COR-L47 (cell line): ENCODE measurements at places on chromosomes 5 and 9.

DNA sequence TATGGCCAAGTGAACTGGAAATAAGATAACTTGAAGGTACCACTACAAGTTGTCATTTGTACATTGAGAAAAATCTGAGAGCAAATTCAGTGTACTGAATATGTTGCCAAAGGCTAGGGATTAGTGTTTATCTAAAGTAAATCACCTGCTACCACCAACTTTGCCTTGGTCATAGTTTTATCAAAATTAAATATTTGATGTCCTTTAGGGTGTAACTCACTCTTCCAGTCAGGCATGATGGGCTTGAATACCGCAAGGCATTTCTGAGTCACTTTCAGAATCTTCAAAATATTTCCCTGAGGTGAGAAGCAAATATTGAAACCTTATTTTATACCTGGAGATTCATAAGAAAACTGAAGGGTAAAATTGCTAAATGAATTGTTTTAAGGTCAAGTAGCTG lies 1338.6 kb upstream of the ACO1 start:
- DNase-seq: no peak

- no peak for DNase-seq
These were observed 318.9 kb upstream of the RIOK2 start for GRCh38 chr5:97501965-97502305.

DNA sequence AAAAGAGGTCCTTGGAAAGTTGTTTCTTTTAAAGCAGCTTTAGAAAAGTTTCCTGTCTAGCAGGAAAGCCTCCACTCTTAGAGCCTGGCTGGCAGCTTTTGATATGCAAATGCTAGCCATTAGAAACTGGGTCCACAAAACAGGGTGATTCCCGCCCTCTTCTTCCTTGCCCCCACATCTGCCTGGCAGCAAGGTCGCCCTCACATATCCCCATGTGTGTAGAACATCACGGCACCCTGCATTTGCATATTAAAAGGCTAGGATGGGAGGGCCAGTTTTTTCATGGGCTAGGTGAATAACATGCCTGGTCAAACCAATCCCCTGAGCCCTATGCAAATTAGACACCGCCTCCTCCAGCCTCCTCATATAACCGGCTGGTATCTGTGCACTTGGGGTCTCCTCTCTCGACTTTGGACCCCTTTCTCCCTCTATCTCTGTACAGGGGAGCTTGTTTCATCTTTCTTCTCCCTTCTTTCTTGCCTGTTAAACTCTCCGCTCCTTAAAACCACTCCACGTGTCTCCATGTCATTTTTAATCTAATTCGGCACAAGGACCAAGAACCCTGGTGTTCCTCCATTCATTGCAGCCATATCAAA lies 426.8 kb upstream of the CTNND2 start:
- no peak for DNase-seq

- no peak for DNase-seq
These were observed 34.2 kb downstream of the RAI14 start for GRCh38 chr5:34690301-34690700.

GRCh38 chr5:602466-603035 lies 9.6 kb upstream of the CEP72 start:
- DNase-seq: no peak

- DNase-seq: no peak
These were observed 2.8 kb upstream of the HBEGF start for GRCh38 chr5:140349244-140349643.

- DNase-seq: peak; percentile 74
These were observed at the start of gene B4GALT7 for GRCh38 chr5:177599731-177600507. TSS of gene B4GALT7 (plus strand) at chr5:177600132. CDS start at chr5:177600211, 79 bp downstream.

DNA sequence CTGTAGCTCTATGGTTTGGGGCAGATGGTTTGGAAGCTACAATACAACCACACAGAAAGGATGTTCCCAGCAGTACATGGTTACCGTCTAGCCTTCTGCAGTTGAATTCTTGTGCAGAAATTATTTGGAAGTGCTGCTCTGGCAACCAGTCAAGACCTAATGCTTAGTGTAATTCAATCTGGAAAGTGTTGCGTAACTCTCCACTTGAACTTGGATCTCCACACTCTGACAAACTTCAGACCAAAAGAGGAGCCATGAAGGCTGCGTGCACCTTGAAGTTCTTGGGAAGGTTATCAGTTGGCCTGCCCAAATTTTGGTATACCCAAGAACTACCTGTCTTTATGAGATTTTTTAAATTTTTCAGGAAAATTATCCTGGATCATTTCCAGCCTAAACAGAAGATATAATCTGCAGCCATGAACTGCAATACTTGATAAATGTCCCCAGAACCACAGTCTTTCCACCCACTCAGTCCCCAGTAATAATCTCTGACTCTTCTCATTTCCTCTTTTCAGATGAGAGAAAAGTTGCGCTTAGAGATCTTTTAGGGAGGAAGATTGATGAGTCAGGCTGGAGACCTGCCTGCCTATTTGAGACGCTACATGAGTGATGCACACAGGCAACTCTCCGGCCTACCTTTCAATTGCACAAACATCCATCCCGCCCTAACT lies 159.9 kb downstream of the FANCC start:
- no peak for DNase-seq

GRCh38 chr9:93010704-93011103 lies 47.8 kb upstream of the SUSD3 start:
- no peak for DNase-seq

DNA sequence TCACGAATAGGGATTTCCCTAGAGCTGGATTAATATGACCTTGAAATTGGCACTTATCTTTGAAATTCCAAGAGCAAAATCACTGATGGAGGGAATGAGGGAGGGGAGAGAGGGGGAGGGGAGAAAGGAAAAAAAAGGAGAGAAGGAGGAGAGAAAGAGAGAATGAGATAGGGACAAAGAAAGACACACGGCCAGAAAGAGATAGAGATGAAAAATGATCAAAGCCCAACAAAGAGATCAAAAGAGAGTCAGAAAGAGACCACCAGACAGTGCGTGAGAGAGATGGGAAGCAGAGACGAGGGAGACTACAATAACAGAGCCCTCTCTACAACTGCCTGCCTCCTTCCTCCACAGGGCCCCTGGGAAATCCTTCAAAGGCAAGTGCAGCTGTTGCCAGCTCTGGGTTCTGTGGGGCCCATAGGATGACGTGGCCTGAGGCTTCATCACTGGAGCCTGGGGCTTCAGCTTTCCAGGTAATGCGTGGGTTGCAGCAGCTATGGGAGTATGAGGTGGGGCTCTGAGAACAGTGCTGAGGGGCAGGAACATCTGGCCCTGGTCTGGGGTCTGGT lies 58.3 kb upstream of the SHB start:
- no peak for DNase-seq

DNA sequence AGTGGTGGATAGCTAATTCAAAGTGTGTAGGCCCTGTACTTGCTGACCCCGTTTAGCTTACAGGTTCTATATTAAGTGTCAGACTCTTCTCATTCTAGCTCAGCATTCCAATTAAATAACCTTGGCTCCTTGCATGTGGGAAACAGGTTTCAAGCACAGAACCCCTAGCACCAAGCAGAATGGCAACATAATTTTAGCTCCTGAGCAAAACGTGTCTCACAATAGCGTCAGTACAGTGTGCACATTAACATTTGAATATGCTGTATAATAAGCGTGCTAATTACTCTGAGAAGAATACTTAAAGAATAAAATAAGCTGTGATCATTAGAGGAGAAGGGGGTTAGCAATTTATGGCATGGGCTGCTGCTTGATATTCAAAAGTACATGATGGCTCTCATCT lies 21.0 kb upstream of the ANP32B start:
- no peak for DNase-seq

DNA sequence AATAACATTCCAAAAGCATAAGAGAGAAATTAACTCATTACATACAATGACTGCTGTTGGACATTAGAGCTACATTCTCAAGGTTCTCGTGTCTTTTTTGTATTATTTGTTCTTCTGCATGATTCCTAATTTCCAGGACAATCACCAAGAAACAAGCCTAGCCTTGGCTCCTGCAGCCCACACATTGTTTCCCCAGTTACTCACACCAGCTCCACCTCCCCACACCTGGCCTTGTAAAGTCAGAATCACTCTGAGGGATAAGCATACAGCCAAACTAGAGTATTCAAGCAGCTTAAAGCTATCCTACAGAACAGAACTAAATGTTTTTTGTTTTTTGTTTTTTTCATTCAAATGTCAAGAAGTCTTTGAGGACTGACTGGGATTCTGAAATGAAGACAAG lies 189.2 kb downstream of the HINT1 start:
- no peak for DNase-seq

GRCh38 chr9:92501671-92502393 lies 19.5 kb upstream of the ASPN start:
- DNase-seq: no peak

DNA sequence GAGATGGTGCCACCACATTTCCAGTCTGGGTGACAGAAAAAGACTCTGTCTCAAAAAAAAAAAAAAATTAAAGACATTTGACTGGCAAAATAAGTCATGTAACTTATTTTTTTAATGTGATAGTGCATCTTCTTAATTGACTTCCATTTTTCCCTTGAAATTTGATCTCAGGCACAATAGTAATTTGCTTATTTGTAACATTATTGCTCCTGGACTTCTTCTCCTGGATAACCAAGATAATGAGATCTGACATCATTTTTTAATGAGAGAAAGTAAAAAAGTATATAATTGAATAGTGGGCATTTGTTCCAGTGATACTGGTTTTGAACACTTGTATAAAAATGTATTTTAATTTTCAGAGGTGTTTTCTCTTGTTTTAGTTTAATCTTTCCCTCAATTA lies 3.5 kb downstream of the ARHGEF28 start:
- no peak for DNase-seq

GRCh38 chr9:115665519-115665918 lies 488.1 kb upstream of the PAPPA start:
- no peak for DNase-seq

GRCh38 chr9:2662496-2662895 lies 40.9 kb downstream of the VLDLR start:
- DNase-seq: peak; percentile 5

GRCh38 chr9:126049896-126050604 lies 276.6 kb upstream of the MVB12B start:
- DNase-seq: no peak

DNA sequence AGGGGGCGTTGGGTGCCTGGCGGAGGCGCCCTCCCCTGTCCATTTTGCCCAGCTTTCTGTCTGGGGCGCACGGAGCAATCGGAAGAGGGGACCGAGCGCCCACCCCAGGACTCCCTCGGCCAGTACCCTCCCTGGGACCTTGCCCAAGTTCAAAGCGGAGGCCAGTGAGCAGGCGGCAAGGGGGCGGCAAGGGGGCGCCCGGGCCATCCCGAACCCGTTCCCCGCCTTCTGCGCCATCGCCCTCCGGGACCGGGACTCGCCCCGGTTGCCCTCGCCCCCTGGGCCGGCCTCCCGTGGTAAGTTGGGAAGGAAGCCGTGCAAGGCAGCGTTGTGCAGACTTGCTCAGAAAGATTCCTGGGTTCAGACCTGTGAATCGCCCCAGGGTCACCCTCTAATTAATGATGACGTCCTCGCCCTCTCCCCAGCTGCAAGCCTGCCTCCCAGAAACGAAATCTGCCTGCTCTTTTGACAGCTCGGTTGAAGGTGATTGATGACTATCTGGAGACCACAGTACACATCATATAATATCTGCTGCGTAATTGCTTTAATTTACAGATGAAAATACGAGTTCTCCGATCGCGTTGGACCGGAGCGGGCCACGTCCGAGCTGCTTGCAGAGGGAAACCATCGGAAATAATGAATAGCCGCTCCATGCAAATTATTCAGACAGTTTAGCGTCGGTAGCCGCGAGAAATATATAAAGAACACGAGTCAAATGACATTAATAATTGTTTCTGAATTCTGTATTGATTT lies 1.4 kb upstream of the IRX4 start:
- no peak for DNase-seq

GRCh38 chr5:131986161-131986912 lies 25.1 kb downstream of the ACSL6 start:
- no peak for DNase-seq

DNA sequence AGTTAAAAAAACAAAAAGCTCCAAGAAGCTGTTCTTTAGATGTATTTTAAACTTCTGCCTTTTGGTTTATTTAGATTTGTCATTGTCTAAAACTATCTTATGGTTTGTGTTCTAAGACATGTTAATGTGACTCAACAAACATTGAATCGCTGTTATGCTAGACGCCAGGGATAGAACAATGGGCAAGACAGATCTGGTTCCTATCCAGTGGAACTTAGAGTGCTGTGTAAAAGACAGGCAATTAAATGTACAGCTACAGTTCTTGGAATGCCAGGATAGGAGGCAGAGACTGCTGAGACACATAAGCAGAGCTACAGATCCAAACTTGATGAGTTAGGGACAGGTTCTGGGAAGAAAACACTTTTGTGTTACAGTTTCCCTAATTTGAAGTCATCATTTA lies 22.4 kb downstream of the LYRM7 start:
- no peak for DNase-seq

GRCh38 chr9:33856247-33856646 lies 39.3 kb downstream of the UBE2R2 start:
- DNase-seq: no peak

GRCh38 chr5:179400020-179400419 lies 54.8 kb upstream of the ADAMTS2 start:
- no peak for DNase-seq

- peak; percentile 2 for DNase-seq
These were observed 27.6 kb upstream of the ECM2 start for GRCh38 chr9:92563116-92564100.

GRCh38 chr5:114185274-114185673 lies 176.6 kb upstream of the KCNN2 start:
- no peak for DNase-seq

- DNase-seq: no peak
These were observed 42.1 kb downstream of the PCDH1 start for GRCh38 chr5:141835928-141836670.

- no peak for DNase-seq
These were observed 13.5 kb downstream of the FBP1 start for GRCh38 chr9:94625835-94626234.

GRCh38 chr9:114735704-114736103 lies 53.7 kb upstream of the TEX48 start:
- DNase-seq: peak; percentile 6

- no peak for DNase-seq
These were observed 824 bp downstream of the MXD3 start for GRCh38 chr5:177310757-177311391.

- DNase-seq: no peak
These were observed 20.8 kb downstream of the CKMT2 start for GRCh38 chr5:81253875-81254274.

DNA sequence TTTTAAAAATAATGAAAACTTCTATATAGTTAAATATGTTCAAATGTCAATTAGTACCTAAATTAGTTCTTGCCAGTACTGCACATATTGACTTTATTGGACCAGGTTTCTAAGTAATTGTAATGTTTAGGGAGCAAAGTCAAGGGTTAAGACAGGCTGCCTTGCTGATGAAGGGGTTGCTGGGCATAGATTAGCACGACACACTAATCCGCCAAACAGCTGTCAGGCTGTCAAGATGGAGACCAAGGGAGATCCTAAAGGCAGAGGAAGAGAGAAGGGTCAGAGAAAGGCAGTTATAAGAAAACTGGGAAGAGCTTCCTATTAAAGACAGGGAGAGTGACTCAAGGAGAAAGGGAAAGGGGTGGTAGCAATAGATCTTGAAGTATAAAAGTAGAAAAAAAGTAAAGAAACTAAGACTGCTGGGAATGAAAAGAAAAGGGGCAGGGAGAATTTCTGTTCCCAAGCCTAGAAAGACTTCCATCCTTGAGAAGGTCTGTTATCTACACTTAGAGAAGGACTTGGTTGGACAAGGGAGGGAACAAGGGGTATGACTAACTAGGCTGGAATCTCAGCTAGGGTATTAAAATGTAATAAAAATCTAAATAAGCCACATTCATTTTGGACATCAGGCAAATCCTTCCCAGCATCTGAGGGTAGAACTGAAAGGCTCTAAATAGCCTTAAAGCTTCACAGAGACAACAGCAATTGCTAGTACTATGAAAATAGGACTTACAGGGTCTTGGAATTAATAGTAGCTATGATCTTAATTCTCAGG lies 188.7 kb downstream of the FBXL17 start:
- no peak for DNase-seq

- DNase-seq: no peak
These were observed 61.2 kb downstream of the ZNF366 start for GRCh38 chr5:72445969-72446368.
